Activated naive CD4-positive, alpha-beta T cell treated with anti-CD3 and anti-CD28 coated beads, Interleukin-2, amount 50 U/mL, for 72 hours (primary cell): ENCODE measurements at places on chromosomes 5 and 9.

GRCh38 chr5:34970552-34970951 lies 41.2 kb downstream of the DNAJC21 start:
- DNase-seq, result no peak

DNA sequence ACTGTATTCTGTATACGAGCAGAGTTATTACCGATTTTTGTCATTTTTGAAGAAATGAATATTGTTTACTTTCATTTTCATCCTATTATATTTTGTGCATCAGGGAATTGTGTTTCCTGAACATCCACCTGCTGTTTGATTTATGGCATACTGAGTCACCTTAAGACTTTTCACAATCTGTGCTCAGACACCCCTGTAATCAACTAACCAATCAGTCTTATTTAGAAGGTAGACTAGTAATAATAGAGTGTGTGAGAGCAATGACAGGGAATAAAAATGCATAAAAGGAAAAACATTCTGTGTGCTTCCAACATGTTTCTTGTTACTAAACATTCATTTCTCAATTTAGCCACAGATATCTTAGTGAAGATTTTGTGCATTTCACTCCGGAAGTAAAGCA lies 1413.6 kb upstream of the ACO1 start:
- no peak for DNase-seq

- DNase-seq, result no peak
Measured at GRCh38 chr5:175354964-175355363, 89.0 kb downstream of the DRD1 start.

DNA sequence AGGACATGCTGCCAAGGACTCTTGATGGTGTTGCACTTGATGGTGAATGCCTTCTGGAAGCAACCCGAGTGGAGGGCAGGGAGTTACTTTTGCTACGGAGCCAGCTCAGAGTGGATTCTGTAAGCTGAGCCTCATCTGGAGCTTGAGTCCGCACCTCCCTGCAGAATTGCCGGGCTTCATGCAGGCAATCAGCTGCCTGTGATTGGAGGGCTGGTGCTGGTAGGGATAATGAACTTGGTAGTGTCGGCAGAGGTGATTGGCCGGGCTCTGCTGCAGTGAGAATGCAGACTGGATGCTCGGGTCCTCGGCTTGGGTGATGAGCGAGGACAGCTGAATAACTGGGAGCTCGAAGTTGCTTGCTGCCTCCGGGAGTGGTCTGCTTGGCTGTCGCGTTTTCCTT lies 23.1 kb downstream of the SLC25A25 start:
- no peak for DNase-seq

DNA sequence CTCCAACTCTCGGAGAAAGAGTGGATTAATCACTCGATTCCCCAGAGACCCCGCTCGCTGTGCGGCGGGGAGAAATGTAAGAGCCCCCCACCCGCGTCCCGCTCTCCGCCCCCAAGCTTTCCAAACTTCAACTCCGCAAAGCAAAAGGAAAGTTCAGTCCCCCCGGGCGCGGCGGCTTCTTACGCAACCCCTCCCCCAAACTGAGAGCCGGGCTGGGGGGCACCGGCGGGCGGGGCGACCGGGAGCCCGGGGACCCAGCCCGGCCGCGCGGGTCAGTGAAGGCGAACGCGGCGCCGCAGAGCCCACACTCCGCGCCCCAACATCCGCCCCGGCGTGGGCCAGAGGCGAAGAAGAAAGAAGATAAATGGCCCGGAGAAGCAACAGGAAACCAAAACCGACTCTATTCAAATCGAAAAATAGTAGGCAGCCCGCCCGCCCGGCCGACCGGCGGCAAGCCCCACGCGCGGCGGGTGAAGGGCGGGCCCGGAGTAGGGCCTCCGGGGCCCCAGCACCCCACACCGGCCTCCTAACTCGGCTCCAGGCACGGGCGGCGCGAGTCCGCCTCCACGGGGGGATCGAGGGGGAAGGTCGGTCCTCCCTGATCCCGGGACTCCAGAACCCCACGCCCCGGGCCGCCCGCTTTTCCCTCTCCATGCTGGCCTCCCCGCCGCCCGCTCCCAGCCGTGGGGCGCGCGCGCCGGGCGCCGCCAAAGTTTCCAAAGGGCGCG lies 720 bp downstream of the NOTCH1 start:
- DNase-seq, result peak; percentile 67

GRCh38 chr9:4573634-4574389 lies 83.5 kb downstream of the SLC1A1 start:
- DNase-seq, result no peak

- no peak for DNase-seq
Measured at GRCh38 chr9:16414451-16414850, 456.0 kb downstream of the BNC2 start.

- DNase-seq, result no peak
Measured at GRCh38 chr5:153460421-153460820, 30.0 kb upstream of the GRIA1 start.
